ENCODE measurements at places on chromosomes 2 and 18. TPM values are rescaled to one million over a fixed set of nuclear protein-coding genes. Genes with fewer than 3 reads are reported as not detected.

The MAPK4 gene
- total RNA-seq, result not detected

The PSMA8 gene
- 0.44 TPM for total RNA-seq

The DTNA gene
- not detected for total RNA-seq

The DSEL gene
- total RNA-seq, result 0.03 TPM

The PPP3R1 gene
- 85.9 TPM for total RNA-seq

The GKN2 gene
- total RNA-seq, result not detected

The SUPT7L gene
- total RNA-seq, result 35.2 TPM

DNA sequence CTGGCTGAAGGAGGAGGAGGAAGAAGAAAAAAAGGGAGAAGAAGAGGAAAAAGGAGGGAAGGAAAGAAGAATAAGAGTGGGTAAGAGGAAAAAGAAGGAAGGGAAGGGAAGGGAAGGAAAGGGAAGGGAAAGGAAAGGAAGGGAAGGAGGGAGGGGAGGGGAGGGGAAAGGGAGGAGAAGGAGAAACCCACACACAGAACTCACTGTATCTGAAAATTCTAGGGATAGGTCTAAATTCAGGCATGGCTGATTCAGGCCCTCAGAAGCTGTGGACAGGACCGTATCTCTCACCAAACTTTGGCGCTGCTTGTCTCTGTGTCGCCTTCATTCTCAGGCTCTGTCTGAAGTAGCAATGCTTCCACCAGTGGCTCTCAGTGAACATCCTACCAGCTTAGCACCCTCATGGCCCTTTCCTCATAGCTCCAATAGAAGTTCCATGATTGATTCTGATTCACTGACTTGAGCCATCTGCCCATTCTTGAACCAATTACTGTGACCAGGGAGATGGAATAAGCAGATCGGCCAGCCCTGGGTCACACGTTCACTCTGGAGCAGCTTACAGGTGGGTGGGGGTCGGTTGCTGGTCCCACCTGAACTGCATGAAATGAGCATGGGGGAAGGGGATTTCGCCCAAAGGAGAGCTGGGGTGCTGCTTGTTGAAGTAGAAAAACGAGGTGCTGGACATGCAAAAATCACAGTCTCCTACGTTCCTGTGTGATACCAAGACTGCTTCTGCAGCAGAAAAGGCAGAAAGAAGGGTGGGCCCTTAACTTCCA lies 59.7 kb downstream of the TTC32 start:
- no peak for DNase-seq

DNA sequence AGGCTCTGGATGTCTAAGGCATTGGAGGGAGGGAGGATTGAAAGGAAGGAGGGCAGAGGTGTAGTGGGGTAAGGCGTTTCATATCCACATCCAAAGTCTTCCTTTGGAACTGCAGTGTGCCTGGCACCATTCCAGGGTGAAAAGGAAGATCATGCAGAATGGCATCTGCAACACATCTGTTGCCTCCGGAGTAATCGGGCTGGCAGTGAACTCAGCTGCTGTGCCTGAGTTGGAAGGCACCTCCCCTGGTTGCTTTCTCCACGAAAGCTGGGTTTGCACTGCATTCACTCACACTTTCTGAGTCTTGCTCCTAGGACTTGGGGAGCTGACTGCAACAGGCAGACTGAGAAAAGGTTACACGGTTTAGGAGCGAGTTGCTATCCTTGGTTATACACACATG lies 30.3 kb upstream of the SEC11C start:
- DNase-seq, result no peak

DNA sequence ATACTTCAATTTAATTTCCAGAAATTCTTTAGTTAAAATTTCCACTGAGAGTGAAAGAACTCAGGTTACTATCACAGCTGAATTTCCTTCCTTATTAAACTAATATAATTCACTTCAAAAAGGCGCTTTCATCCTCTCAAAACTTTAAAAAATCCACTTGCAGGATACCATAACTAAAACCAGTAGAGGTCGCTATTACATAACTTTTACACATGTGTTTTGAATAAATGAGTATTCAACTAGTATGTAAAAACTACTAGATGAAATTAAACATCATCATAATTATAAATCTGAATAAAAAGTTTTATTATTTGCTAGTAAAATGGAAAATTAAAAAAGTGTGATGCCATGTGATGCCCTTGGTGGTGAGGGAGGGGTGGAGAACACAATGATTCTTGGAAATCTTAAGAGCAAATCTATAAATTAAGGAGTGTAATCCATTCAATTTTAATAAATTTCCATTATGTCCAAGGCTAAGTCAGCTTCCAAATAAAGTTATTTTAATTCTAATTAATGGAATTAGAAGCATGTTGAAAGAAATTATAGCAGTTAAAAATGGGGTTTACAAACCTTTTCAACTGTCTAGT lies 61.4 kb downstream of the SOS1 start:
- DNase-seq, result no peak

- DNase-seq, result no peak
Observed at GRCh38 chr18:55588870-55589595, 1.0 kb upstream of the TCF4 start.

GRCh38 chr2:82852787-82853186 lies 1606.3 kb downstream of the SUCLG1 start:
- no peak for DNase-seq

DNA sequence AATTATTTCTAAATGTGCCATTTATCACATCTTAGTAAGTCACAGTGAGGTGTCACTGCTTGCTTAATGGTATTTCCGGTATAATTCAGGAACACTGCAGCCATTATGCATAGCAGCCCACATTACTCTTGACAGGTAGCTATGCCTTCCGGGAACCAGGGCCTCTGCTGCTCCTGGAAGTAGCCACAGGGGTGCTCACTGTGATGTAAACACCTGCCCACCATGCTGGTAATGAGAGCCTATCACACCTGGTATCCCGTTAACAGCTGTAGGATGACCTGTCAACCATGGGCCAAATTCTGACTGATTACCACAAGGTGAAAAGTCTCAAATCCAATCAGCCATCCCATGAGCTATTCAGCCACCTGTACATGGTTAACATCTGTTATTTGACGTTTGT lies 647.0 kb upstream of the NXPH2 start:
- DNase-seq, result no peak

DNA sequence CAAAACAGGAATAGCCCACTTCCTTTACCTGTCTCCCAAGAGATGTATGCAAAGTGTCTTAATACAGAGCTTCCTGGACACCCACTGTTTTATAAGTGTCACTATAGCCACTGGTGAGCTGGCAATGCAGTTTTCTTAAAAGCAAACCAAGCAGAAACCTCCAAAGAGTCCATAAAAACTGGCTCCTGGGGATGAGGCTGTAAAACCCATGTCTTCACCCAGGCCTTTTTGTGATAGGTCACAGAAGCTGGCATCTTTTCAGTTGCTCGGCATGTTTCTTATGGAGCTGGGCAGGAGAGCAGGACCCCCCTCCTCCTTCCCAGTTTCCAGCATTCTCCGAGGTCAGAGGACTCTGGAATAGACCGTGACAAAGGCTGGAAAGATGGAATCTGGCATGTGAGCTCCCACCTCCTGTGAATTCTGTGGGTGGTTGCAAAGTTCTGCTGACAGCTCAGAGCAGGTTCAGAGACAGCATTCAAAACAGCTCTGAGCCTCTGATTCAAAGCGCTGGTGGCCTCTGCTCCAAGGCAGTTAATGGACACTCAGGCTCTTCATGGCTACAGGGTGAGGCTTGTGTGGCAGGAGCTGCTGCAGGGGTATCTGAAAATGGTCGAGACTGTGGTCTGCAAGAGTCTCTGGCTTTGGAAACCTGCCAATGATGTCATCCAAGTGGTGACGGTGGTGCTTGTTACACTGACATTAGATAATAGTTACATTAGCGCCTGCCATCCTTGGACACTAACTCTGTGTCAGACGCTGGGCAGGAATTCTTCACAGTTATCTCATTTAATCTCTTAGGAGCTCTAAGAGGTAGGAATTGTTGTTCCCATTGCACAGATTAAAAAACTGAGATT lies 283.4 kb downstream of the CLIP4 start:
- no peak for DNase-seq

DNA sequence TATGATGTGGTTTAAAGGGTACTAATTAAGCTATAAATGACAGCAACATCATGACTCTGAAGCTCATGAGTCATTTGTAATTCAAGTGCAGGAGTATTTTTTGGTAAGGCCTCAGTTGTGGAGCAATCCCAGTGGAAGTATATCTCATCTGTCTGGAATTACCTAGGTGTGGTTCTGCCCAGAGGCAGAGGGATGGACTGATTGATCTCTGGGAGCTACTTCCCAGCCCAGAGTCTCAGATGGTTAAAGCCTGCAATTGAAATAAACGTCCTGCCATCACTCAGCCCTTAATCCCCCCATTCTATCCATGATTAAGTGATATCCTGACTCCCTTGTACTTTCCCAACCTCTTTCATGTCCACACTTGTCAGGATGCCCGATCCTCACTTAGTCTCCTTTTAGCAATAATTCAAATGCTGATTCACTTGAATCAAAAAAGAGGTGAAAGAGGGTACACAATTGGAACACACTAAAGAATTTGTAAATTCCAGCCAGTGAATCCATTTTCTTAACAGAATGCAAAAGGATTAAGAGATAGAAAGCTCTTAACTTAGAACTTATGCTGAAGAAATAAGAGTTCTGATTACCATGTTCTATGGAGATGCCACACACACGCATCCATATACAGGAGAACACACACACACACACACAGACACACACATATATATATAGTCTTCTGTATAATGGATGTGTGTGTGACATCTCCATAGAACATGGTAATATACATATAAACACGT lies 664.4 kb downstream of the NYAP2 start:
- DNase-seq, result no peak

DNA sequence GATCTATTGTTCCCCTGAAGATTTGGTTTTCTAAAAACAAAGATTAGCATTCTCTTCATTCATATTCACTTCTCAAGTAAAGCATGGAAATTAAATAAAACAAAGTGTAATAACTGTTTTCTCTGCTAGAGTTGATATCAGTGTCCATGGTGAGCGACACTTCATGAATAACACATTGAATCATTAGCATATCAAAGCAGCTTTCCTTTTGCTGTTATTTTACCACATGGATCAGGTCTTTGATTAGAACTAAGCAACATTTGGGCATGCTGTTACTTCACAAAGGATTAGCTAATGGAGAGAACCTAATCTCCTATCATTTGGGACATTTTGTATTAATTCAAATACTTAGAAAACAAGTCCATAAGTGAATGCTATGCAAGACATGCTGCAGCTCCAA lies 368.8 kb upstream of the CDH19 start:
- no peak for DNase-seq

DNA sequence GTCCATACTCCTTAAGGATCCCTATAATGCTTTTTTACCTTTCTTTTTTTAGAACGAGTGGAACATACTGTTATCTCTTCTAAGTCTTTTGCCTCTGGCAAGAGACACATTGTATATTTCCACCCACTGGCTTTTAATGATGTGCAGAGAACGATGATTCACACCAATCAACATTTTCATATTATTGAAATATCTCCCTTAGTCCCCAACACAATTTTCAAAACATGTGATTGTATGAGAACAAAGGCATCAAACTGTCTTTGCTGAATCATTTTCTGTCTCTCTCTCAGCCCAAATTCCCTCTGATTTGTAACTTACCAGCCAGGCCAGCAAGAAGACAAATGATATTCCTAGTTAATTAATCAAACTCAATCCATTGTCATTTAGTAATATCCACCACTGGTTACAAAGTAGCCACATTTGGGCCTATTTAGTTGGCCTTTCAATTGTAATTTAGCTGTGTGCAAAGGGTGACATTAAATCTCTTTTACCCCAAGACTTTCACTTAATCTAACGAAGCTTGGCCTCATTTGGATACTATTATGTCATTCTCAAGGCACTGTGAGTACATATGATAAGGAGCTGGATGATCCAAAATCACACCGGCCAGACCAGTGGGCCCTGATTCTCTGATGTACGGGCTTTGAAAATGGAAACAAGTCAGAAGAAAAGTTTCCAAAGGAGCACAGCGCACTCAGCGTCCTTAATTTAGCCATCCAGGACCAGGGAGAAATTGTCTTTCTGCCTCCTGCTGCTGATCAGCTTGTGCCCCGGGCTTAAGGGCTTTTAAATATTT lies 185.1 kb downstream of the SCG2 start:
- DNase-seq, result no peak

- peak; percentile 11 for DNase-seq
Observed at GRCh38 chr2:147331790-147332419, 512.9 kb upstream of the ACVR2A start.

DNA sequence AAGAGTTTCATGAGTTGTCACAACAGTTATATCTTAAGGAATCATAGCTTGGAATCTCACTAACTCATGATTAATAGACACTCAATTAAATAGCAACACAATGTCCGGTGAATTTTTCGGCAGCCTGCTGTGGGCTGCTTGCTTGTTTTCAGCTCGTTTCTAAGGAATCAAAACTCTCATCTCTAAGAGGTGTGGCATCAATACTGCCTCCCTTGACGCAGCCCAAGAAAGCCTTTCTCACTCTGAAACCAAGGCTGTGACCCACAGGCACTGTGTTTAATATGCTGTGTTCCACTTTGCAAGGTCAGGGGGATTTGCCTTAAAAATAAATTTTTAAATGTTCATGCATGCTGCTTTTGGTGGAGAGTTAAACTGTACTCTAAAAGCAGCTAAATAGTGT lies 5.4 kb downstream of the DCC start:
- DNase-seq, result no peak

DNA sequence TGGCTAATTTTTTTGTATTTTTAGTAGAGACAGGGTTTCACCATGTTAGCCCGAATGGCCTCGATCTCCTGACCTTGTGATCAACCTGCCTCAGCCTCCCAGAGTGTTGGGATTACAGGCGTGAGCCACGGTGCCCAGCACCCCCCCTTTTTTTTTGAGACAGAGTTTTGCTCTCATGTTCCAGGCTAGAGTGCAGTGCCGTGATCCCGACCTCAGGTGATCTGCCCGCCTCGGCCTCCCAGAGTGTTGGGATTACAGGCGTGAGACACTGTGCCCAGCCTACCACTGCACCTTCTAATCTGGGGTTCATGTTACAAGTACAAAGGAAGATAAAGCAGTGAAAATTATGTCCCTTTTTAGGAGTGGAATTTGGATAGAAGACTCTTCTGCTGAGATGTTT lies 41.5 kb upstream of the CABLES1 start:
- DNase-seq, result no peak

DNA sequence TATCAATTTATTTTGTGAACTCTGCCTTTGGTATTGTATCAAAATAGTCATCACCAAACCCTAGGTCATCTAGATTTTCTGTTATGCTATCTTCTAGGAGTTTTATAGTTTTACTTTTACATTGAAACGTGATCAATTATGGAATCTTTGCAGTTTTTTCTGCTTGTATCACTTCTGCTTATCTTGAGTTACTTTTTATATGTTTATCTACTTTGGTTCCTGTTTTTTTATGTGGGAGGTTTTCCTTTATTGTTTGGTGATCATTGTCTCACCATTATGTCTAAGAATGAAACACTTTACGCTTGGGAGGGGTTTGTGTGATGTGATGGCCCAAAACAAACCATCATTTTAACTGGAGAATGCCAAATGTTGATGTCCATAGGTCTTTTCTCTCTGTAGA lies 261.2 kb downstream of the SPAG16 start:
- DNase-seq, result no peak

Measured in activated T-helper 1 cell treated with anti-CD3 and anti-CD28 coated beads, Interleukin-12 subunit alpha, Interleukin-12 subunit beta, Interleukin-2, Interleukin-4 antibody, amounts not matched to agents 30 ng/mL and 10 ng/mL and 1 ng/mL, durations not matched to agents 14 hours and 24 hours and 36 hours (primary cell).